Aorta (tissue), 5 donors: ENCODE measurements at places on chromosomes 5 and 9. TPM values are rescaled to one million over a fixed set of nuclear protein-coding genes. Genes with fewer than 3 reads are reported as not detected.
A peak's percentile ranks its signal among the peaks of the same experiment; 100 is the strongest.

GRCh38 chr9:3951161-3951665, 348.7 kb downstream of the GLIS3 start:
- no peak for DNase-seq

GRCh38 chr5:180868960-180869359, 7.9 kb upstream of the ZFP62 start:
- peak; percentile 92 for DNase-seq

DNA sequence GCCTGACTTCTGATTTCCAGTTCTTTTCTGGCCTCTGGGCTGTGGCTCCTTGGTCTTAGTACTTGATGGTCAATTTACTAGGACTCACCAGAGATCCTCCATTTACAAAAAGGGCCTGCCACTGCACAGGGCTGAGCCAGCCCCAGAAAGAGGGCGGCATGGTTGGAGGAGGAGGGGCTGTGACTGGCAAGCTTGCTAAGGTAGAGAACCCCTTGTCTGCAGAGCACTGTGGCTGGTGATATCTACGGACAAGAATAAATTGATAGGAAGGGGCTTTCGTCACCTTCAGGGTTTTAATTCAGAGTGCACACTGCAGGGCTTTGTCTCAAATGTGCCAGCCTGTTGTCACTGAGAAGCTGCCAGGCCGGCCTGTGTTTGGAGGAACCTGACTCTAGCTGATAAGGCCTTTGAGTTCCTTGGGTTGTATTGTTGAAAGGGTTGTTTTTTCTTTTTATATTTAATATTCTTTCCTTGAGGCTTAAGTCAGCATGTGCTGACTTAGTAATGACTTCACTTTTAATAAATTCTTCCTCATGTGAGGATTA, 15.1 kb downstream of the SLC22A5 start:
- DNase-seq: no peak

- DNase-seq: no peak
Measured at GRCh38 chr5:102843997-102844396, 88.9 kb downstream of the PAM start.

GRCh38 chr5:166582416-166582815, 1709.0 kb upstream of the WWC1 start:
- DNase-seq: no peak

DNA sequence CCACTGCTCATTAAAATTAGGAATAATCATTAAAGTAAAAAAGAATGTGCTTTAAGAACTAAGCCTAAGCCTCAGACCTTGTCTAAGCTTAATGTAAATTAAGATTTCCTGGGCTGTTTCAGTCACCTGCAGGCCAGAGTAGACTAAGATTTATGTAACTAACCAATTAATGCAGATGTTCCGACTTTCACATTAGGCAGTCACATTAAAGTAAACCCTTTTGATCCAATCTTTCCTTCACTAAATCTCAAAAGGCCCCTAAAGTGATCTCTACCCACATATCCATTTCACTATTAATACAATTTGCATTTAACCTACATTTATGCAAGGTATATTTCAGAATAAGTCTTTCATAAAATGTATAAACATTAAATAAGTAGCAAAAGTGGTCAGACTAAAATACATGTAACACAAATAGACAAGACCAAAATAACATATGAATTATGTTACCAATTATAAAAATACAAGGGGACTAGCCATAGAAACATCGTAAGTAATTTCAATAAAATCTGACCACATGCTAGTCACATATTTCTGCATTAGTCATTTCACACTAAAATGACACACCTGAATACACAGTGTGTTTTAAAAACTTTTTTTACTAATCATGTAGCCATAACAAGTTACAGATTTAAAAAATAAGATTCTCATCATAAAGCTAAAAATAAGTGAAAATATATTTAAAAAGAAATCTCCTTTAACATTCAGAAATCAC, 7.7 kb downstream of the NR3C1 start:
- no peak for DNase-seq

DNA sequence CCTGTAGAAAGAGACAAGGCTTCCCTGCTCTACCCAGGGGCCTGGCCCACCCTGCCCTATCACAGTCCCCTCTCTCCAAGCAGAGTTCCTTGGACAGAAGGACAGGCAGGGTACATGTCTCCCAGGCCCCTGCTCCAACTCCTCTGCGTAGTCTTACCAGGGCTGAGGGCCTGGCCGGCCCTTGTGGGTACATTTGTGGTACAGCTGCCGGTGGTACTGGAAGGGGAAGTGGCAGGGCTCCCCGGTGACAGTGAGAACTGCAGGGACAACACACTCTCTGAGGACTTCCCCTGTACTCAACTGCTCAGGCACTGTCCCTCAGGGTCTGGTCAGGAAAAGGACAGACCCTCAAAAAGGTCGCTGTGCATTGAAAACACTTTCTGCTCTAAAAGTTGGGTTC, 3.6 kb downstream of the F12 start:
- DNase-seq: peak; percentile 64

GRCh38 chr5:59322894-59323293, 570.6 kb downstream of the PDE4D start:
- no peak for DNase-seq

GRCh38 chr9:25864509-25864908, 186.3 kb upstream of the TUSC1 start:
- DNase-seq: no peak

- no peak for DNase-seq
Measured at GRCh38 chr5:122346897-122347581, 35.0 kb downstream of the SNCAIP start.

DNA sequence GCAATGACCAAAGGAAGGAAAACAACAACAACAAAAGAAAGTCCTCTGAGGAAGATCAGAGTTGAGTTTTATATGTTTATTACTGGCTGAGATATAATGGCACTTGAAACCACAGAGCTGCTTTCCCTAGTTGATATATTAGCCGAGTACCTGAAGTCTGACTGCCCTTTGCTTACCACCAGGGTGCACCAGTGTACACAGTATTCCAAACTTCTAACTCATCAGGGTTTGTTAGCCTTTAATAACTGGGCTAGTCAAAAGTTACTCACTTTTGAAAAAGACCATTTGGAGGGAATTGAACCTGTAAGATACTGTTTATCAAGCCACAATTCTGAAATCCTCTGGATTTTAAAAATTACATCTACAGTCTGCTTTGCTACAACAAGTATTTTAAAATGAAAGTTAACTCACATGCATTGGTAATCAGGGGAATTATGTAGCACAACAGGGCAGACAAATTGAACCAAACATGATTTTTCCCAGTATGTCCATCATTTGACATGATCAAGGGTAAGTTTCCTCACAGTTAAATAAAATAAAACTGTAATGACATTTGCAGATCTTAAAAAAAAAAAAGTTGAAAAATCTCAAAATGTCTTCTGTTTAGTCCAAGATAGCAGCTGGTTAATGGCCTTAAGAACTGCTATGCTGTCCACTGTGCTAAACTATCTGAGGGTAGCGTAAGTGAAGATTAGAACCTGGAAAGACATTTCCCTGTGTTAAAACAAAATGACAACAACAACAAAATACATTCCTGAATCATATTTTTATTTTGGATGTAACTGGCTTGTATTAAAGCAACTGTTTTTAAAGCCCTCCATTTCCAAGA, 57.3 kb upstream of the C6 start:
- DNase-seq: no peak

DNA sequence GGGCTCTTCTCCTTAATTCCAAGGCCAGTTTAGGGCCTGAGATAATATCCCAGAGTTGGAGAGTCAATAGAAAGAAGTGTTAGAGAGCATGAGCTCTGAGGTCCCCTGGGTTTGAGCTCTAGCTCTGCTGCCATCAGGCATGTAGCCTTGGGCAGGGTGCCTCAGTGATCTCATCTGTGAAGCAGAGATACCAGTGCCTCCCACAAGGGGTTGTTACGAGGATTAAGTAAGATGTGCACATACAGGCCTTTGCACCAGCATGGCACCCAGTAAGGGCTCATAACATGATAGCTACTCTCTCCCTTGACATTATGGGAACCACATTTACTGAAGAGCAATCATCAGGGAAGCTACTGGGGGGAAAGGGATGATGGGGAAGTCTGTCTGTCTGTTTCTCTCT, 265.7 kb downstream of the HSPA4 start:
- DNase-seq: no peak

DNA sequence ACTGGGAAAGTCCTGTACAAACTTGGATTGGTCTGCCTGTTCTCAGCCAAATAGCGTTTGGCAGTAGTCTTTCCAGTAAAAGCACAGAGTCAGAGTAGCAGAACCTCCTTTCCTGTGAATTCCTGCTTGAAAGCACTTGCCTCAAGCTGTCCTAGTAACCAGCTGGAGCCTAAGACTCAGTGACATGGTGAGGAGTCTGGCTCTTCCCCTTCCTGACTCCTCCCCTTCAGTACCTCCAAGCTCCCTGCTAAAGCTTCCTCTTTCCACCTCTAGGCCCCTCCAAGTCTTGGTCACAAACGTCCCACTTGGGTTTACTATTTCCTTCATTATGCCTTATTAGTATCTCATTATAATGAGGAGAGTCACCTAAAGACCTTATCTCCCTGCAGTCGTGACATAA, 21.4 kb upstream of the FAM81B start:
- DNase-seq: no peak

GRCh38 chr5:91770400-91770799, 387.3 kb upstream of the ARRDC3 start:
- no peak for DNase-seq

DNA sequence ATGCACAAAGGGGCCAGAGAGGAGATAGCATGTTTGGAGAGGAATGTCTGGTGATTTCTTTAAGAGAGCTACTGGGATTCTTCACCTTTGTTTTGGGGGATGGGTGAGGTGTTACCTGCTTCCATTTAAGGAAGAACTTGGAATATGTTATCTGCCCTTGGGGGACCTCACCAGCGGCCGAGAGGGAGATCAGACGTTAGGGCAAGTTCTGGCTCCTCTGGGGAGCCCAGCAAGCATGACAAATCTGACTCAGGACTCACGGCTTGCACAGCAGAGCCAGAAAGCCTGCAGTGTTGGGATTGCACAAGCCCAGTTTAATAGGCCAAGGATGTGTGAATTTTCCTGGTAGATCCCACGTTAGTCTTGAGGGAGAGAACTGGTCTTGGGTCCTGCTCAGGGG, 40.3 kb downstream of the SLC28A3 start:
- no peak for DNase-seq

DNA sequence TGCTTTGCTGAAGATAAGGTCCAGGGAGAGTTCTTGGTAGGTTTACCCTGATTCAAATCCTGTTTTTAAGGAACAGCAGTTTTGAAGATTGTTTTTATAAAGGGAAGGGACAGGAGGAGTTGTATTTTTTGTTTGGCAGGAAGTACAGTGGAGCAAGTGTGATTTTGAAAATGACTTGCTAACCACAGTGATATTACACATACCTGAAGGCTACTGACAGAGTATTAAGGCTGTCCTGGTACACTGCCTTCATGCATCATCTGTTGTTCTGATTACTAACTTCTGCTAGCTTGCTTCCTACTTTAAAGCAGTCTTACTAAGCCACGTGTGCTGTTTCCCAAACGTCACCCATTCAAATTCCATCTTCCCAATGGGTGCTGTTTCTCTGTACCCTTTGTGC, 559.5 kb upstream of the SGCD start:
- no peak for DNase-seq

DNA sequence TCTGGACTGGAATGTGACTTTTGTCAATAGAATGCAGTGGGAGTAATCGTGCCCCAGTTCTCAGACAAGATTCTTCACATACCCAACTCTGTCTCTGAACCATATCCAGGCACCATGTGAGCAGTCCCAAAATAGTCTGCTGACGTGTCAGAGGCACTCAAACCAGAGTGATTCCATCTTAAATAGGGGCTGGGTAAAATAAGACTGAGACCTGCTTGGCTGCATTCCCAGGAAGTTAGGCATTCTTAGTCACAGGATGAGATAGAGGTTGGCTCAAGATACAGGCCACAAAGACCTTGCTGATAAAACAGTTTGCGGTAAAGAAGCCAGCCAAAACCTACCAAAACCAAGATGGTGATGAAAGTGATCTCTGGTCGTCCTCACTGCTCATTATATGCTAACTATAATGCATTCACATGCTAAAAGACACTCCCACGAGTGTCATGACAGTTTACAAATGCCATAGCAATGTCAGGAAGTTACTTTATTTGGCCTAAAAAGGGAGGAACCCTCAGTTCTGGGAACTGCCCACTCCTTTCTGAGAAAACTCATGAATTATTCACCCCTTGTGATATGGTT, 16.9 kb upstream of the PLCXD3 start:
- DNase-seq: peak; percentile 76

GRCh38 chr5:156589104-156589945, 260.8 kb upstream of the PPP1R2B start:
- DNase-seq: no peak

GRCh38 chr9:109311731-109312130, 9.1 kb downstream of the EPB41L4B start:
- no peak for DNase-seq

DNA sequence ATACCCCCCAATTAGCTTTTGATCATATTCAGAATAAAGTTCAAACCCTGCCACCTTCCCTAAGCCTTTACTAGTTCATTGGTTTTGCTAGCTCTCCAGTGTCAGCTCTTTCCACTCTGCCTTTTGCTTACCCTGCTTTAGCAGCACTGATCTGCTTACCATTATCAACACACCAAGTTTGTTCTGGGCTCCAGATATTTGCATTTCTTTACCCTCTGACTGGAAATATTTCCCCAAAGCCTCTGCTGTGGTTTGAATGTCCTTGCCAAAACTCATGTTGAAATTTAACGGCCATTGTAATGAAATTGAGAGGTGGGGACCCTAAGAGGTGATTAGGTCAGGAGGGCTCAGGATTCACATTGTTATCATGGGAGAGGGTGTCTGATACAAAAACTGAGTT, 99.5 kb downstream of the GCNT1 start:
- DNase-seq: no peak

- DNase-seq: no peak
Measured at GRCh38 chr5:81247441-81247972, 14.4 kb downstream of the CKMT2 start.

DNA sequence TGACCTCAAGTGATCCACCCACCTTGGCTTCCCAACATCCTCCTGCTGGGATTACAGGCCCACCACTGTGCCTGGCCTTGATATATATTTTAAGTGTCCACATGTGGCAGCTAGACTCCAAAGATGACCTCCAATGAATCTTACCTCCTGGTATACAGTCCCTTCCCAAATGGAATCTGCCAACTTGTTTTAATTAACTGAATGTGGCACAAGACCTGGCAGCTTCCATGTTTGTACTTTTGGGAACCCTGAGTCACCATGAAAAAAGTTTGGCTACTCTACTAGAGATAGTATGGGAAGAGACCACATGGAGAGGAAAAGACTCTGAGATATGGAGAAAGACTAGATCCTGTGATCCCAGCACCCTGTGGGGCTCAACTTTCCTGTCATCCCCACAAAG, 42.5 kb downstream of the CCL28 start:
- no peak for DNase-seq

DNA sequence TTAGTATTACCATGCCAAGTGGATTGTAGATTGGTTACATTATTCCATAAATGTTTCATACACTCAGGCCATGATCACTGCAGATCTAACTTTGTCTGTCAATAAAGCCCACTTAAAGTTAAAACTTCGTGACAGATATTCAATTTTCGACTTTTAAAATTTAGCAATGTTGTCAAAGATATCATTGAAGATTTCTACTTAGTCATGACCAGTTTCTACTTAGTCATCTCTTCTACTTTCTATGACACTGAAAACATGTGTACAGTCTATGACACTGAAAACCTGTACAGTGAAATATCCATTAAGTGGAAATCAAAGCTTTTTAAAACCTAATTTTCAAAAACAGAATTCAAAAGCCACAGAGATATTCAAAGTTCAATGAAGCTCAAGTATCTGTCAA, 258.2 kb downstream of the MCTP1 start:
- DNase-seq: no peak

The CNTLN gene
- total RNA-seq: 12.2 TPM

The FOXD4L3 gene
- total RNA-seq: not detected

The ANKDD1B gene
- 0.88 TPM for total RNA-seq

The GFRA3 gene
- 0.55 TPM for total RNA-seq

The SLC6A19 gene
- 0.12 TPM for total RNA-seq

The MELK gene
- 1.1 TPM for total RNA-seq
